ENCODE measurements at places on chromosomes 7 and 10. TPM values are rescaled to one million over a fixed set of nuclear protein-coding genes. Genes with fewer than 3 reads are reported as not detected.

- no peak for DNase-seq
- H3K4me1 ChIP-seq: peaks cover 16% of the 10 kb centered on the region
- H3K27ac ChIP-seq: peak overlapping the region; percentile 30
- no peaks in the 10 kb centered on the region for H3K27me3 ChIP-seq
- no peaks in the 10 kb centered on the region for H3K36me3 ChIP-seq
Measured at GRCh38 chr7:139702811-139703486, 74.8 kb downstream of the HIPK2 start.

The CYP2E1 gene
- polyA plus RNA-seq: 9.9 TPM

The AKR1D1 gene
- 0.02 TPM for polyA plus RNA-seq

DNA sequence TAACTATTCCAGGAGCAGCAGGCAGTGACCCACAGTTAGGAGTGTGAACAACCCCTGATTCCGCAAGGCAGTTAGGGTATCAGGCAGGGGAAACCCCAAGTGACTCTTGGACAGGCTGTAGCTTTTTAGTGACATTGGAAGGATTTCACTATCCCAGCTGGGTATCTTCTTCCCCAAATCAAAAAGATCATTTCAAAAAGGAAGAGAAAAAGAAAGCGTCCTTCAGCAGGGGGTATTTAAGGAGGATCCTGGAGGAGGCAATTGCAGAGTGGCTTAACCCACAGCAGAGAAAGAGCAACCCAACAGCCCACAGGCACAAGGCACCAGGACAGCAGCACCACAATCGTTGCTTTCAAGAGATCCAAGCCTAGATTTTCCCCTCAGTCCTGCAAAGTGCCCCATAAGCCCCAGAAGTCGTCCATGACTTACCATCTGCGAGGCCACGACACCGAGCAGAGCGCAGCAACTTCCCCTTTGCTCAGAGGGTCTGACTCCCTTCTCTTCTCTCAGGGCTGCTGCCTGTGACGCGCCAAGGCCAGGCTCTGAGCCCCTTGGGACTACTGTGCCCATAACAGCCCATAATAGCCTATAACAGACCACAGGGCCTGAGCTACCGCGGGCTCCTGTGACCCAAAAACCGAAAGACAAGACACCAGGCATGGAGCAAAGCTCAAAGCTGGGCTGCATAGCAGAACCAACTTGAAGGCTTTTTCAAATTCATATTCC, 19.8 kb downstream of the PIK3AP1 start:
- no peak overlapping the region for H3K27ac ChIP-seq
- H3K4me1 ChIP-seq: no peaks in the 10 kb centered on the region
- H3K36me3 ChIP-seq: no peaks in the 10 kb centered on the region
- H3K27me3 ChIP-seq: no peaks in the 10 kb centered on the region
- no peak for DNase-seq
- no peak overlapping the region for H3K4me3 ChIP-seq

DNA sequence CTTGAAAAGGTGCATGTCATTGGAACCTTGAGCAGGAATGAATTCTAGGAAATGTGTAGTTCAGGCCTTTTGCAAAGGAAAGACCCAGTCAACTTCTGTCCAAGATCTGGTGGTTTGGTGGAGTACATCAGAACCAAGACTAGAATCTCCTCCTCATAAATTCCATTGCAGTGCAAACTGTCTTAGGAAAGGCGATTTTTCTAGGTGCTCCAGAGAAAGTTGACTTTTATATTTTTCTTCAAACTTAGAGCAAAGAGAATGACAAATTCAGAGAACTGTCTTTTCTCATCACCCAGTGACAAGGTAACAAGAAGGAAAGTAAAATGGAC, 50.0 kb downstream of the PRTFDC1 start:
- peaks cover 13% of the 10 kb centered on the region for H3K4me1 ChIP-seq
- no peak overlapping the region for H3K4me3 ChIP-seq
- H3K27me3 ChIP-seq: no peaks in the 10 kb centered on the region
- H3K27ac ChIP-seq: peak overlapping the region; percentile 13
- no peak for DNase-seq

GRCh38 chr10:132404169-132404880, 7.3 kb downstream of the PWWP2B start:
- H3K27me3 ChIP-seq: no peaks in the 10 kb centered on the region
- no peak overlapping the region for H3K4me3 ChIP-seq
- peaks cover 65% of the 10 kb centered on the region for H3K4me1 ChIP-seq
- H3K36me3 ChIP-seq: no peaks in the 10 kb centered on the region
- peak; percentile 57 for DNase-seq

- no peaks in the 10 kb centered on the region for H3K36me3 ChIP-seq
- no peak for DNase-seq
- H3K27ac ChIP-seq: no peak overlapping the region
- H3K27me3 ChIP-seq: no peaks in the 10 kb centered on the region
- H3K4me1 ChIP-seq: no peaks in the 10 kb centered on the region
Measured at GRCh38 chr7:45021604-45022296, 21.7 kb downstream of the CCM2 start.

The ZMIZ1 gene
- polyA plus RNA-seq: 14.5 TPM

The HPSE2 gene
- polyA plus RNA-seq: 1.1 TPM

- H3K27ac ChIP-seq: no peak overlapping the region
- no peaks in the 10 kb centered on the region for H3K36me3 ChIP-seq
- H3K4me1 ChIP-seq: no peaks in the 10 kb centered on the region
- peak; percentile 59 for DNase-seq
- peaks cover 19% of the 10 kb centered on the region for H3K27me3 ChIP-seq
Measured at GRCh38 chr7:27168265-27168947, 3.1 kb upstream of the HOXA9 start.

Measured in pancreas (tissue), 10 donors.